GM12864 (cell line): ENCODE measurements at places on chromosomes 12 and 14.
A peak's percentile ranks its signal among the peaks of the same experiment; 100 is the strongest.

GRCh38 chr14:50225067-50225973 is 6.1 kb downstream of the SOS2 start:
- DNase-seq: no peak

DNA sequence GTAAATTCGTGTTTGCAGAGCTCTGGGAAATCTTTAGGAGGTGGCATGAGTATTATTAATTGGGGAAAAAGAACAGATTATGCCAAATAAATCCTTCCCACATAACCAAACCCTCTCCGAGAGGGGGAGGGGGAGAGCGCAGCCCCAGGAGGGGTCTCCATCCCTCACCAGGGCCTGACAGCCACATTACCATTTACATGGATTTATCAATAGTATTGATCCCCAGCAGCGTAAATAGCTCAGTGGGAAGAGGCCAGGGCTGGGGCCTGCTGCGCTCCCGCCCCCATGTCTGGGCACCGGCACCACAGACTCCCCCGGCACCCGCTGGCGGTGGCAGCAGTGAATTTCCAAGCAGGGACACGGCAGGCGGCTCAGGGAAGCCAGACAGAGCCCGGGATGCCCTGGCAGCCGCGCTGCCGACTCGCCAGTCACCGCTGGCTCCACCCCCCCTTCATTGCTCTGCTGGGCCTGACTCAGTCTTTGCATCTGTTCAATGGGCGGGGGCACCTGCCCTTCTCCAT is 2.4 kb downstream of the NCOR2 start:
- DNase-seq: no peak

DNA sequence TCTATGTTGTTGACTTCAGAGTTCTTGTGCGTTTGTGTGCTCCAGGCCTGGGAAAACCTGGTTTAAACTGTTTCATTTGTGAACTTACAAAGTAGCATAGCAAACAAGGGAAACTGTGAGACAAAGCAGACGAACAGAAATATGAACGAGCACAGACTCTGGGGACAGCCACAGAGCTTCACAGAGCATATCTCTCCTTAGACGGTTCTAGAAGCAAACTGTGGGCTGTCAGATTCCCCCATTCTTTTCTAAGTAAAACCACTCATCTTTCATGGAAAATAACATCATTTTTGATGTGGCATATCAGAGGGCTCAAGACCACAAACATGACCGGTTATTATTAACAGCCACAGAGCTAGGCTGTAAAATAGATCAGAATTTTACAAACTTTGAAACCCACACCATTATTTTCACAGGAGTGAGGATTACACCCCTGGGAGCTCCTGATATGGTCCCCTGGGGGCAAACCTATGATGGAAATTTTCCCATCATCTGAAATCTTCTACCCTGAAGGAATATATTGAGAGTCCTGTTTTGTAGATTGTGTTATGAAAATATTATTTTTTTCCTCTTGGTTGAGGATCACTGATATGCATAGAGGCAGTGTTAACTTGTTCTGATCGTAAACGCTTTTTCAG is 102.0 kb downstream of the ADGRD1 start:
- DNase-seq: no peak

- no peak for DNase-seq
Observed at GRCh38 chr14:83873669-83874068, 1656.3 kb upstream of the FLRT2 start.

DNA sequence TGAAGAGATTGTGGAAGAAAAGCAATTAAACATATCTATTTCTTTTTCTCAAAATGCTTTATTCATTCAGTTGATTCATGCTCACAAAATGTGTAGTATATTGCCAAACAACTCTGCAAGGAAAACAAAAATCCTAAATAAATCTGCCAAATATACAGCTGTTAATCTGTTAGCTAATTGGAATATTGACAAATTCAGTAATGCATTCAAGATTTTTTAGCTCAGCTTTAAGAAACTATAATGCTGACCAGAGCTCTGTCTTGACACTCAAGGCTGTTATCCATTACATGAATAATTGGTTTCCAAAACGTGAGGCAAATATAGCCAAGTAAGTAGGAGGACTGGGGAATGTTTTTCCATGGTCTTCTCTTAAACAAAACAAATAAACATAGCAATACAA is 146.8 kb downstream of the TMTC2 start:
- no peak for DNase-seq

GRCh38 chr12:40650038-40650704 is 42.1 kb upstream of the CNTN1 start:
- no peak for DNase-seq

DNA sequence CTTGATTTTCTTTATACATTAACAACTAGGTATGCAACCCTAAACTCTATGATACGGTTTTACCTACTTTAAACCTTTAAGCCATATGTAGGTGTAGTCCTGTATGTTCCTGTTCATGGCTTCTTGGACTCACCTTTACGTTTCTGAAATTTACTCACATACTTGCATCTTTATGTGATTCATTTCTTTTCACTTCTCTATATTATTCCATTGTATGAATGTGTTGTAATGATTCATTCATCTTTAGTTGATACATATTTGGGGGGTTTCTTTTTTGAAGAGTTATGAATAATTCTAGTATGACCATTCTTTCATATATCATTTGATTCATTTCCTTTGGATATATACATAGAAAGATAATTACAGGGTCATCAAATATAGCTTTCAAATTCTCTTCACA is 2.4 kb upstream of the TAS2R50 start:
- DNase-seq: no peak

DNA sequence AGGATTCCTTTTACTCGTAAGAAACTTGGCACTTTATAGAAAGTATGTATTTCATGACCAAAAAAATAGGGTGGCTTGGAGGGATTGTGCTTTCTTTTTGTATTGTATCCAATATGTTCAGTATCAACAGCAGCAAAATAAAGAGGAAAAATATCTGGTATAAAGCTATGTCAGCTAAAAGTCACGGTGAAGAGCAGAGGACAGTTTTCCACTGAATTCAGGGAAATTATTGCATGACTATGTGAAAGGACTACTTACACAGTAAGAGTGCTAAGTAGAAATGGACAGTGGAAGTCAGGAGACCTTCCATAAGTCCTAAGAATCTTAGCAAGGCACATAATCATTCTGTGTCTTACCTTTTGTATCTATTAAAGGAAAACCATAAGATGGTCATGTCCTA is 19.3 kb downstream of the TSHR start:
- DNase-seq: no peak

DNA sequence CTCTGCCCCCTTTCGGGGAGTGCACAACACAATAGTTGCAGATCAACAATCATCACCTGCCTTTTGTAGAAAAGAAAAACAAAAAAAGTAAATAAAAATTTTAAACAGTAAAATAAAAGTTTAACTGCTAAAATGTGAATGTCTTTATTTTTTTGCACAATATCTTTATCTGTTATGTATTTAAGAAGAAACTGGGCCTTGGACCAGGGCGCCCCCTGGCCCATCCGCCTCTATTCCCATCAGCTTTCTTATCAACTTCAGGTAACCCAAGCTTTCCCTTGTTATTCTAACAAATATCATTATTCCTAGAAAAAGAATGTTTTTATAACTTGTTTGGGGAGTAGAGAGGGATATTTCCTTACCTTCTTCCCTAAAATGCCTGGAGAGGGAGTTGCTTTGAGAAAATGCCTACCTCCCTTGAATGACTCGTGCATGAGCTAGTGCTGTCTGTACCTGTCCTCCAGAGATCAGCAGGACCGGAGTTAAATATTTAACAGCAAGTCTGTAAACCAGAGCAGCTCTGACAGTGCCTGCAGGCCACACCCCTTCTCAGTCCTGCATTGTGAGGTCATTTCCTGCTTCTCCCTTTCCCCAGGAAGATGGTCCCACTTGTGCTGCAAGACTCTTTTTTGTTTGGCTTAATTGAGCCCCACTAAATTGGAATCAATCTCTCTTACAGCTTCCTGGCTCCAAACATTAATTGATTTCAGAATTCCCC is 192.8 kb upstream of the RGS6 start:
- DNase-seq: no peak

GRCh38 chr12:57215668-57216013 is 953 bp upstream of the NXPH4 start:
- DNase-seq: no peak

DNA sequence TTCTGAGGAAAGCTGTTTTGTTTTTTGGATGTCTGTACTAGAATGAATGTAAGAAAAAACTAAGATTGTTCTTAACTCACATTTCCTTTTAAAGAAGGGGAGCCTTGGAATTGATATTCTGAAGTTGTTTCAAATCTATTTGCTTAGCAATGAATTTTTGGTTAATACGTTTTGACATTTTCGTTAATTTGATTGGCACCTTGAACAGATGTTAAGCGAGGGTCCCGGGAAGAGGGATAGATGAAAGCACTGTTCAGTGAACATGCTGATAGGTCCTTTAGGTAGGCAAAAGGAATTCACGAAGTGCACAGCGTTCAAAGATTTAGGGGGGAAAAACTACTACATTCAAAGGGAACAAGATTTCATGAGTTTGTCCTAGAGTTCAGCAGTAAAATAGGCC is 1.7 kb downstream of the SLC39A9 start:
- no peak for DNase-seq

- no peak for DNase-seq
Observed at GRCh38 chr12:57134949-57135348, 6.7 kb downstream of the LRP1 start.

DNA sequence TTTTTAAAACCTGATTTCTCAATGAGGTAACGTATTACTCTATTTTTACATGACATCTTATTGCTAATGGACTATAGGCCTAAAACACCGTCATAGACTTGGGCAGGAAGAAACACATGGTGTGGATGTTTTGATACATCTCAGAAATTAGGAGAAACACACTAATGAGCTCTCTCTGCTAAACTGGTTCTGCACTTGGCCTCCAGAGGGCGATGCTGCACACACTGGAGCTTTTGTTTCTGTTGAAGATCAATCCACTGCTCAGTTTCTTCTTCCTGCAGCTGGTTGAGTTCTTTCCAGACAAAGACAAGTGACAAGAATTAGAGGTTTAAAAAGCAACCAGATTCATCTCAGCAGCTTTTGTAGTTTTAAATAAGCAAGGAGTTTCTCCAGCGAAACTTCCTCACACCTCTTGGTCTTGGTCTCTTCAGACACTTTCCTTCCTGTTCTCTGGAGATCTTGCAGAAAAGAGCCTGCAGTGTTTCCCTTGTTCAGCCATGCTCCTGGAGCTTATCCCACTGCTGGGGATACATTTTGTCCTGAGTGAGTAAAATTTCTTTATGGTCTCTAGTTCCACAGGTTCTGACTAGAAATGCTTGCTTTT is 178.5 kb upstream of the OR4E1 start:
- no peak for DNase-seq

- DNase-seq: no peak
Observed at GRCh38 chr12:105240228-105240627, 4.3 kb upstream of the APPL2 start.

GRCh38 chr12:76249501-76249900 is 98.7 kb downstream of the BBS10 start:
- no peak for DNase-seq

DNA sequence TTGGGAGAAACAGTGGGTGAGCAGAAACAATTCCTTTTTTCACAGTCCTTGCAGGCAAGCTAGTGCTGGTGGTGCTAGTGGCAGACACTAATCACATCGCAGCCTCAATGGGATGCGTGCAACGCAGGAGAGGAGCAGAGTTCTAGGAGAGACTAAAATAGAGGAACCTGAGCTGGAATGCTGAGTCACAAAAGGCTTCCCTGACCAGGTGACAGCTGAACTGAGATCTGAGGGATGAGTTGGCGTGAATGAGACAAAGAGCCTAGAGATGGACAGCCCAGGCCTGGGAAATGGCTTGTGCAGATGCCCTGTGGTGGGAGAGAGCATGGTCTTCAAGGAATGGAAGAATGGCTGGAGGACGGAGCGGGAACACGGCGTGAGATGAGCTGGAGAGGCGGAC is 25.8 kb downstream of the ACADS start:
- DNase-seq: no peak

DNA sequence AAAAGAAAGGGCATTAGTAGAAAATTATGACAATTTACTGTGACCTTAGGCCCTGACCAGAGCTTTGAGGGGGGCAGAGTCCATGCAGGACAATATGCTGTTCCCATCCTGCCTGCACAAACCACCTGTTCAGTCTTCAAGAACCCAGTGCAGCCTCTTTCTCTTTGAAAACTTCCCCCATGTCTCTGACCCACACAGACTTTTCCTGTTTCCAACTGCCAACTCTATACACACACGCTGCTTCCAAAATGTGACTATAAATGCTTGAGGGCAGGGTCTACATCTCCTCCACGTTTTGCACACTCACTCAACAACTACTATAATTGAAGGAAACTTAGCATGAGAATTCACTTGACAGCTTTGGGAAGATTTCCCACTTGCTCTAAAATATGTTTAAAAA is 36.6 kb upstream of the SYCP3 start:
- DNase-seq: no peak

DNA sequence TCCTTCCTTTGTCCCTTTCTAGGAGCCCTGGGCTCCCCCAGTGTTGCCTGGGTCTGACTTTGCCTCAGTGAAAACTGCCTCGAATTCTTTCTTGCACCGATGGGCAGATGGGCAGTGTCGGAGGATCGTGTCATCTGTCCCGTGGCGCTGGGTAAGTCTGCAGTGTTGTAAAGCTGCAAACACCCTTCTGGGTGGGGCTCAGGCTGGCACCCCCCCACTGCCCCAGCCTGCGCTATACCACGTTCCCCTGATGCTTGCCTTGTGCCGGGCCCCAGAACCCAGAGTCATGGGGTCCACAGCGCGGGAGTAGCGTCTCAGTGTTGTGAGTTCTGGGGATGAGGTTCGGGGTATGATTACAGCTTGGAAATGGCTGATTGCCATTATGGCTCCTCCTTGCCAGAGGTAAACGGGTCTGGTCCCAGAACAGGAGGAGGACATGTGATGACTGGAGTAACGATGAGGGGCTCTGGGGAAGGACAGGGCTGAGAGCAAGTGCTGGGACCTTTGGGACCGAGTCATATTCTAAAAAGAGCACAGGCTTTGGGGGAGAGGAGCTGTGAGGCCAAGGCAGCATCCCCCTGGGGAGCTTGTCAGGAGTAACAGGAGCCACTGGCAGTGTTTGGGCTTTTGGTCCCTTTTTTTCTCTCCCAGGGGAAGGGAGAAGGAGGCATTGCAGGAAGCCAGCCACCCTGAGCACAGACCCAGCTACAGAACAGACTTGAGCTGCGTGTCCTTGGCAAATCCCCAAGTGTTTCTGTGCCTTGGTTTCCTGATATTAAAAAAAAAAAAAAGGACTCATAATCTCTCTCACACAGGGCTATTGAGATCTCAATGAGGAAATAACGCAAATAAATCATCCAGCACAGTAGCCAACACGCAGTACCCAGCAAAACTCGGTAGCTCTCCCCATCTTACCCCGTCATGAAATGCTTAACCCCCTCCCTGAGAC is 4.3 kb downstream of the RTL1 start:
- DNase-seq: no peak

- DNase-seq: peak; percentile 29
Observed at GRCh38 chr12:71662849-71663560, 643 bp downstream of the ZFC3H1 start.

- no peak for DNase-seq
Observed at GRCh38 chr12:93315385-93315906, 62.3 kb upstream of the NUDT4 start.
